NCI-H345 (cell line): ENCODE measurements at places on chromosomes 16 and 17.
A peak's percentile ranks its signal among the peaks of the same experiment; 100 is the strongest.

GRCh38 chr16:89484923-89485679 is 5.3 kb downstream of the ANKRD11 start:
- DNase-seq = no peak

- DNase-seq = peak; percentile 84
Observed at GRCh38 chr17:64343833-64344637, 46.6 kb downstream of the PECAM1 start.

GRCh38 chr17:63514974-63515373 is 8.2 kb upstream of the KCNH6 start:
- no peak for DNase-seq

DNA sequence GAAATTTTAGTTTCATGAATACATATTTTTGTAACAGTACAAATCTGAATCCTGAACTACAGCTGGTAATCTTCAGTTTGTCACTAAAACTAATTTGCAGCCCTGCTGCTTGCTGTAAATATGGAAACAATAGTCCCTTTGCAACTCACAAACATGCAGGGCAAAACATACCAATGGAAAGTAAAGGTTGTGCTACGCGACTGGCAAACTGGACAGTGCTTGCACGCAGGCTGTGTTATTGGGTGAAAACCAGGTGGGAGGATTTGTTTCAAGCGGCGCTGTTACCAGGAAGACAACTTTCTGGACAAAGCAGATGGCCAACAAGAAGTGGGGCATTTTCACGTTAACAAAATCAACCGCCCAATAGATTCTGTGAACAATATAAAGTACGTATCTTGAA is 93.5 kb downstream of the CDYL2 start:
- DNase-seq = no peak

GRCh38 chr16:2785101-2785991 is 2.0 kb downstream of the PRSS33 start:
- no peak for DNase-seq

DNA sequence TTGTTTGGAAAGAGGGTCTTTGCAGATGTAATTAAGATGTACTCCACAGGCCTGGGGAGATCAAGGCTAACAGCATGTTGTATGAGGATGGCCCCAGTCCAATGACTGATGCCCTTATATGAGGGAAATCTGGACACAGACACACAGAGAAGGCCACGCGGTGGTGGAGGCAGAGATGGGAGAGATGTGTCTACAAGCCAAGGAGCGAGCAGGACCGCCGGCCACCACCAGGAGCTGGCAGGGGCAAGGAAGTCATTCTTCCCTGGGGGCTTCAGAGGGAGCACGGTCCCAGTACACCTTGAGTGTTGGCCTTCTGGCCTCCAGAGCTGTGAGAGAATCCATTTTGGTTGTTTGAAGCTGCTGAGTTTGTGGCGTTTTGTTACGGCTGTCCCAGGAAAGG is 14.7 kb downstream of the SOCS3 start:
- DNase-seq = no peak

DNA sequence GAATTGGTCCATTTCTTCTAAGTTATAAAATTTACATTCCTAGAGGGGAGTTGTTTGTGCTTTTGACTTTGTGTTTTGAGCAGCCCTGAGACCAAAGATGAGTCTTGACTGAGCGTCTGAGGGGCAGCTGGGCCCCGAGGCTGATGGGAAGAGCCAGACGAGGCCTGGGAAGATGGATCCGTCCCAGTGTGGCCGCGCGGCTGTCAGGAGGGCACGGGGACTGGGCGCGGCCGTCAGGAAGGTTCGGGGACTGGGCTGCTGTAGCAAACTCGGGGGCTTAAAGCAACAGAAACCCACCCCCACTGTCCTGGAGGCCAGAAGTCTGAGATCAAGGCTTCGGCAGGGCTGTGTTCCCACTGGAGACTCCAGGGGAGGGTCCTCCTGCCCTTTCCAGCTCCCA is 38.2 kb upstream of the GNG13 start:
- DNase-seq = no peak

- DNase-seq = no peak
Observed at GRCh38 chr17:1078831-1079561, 82.1 kb downstream of the TIMM22 start.

DNA sequence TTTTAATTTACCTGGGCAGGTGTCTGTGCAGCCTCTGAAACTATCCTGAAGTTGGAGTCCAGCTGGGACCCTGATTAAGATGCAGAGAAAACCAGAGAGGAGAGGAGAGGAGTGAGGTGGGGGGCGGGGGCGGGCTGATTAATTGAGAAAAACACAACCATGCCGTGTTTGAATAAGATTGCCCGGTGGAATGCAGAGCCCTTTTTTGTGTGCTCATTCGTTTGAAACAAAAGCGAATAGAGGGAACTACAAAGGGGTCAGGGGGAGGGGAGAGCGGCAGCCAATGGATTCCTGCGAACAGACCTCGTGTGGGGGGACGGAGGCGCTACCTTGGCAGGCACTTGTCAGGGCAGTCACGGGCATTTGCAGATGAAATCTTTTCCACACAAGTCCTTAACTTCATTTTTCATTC is 355.8 kb downstream of the SOX9 start:
- no peak for DNase-seq

GRCh38 chr17:51016099-51016498 is 104.6 kb downstream of the SPAG9 start:
- DNase-seq = no peak

DNA sequence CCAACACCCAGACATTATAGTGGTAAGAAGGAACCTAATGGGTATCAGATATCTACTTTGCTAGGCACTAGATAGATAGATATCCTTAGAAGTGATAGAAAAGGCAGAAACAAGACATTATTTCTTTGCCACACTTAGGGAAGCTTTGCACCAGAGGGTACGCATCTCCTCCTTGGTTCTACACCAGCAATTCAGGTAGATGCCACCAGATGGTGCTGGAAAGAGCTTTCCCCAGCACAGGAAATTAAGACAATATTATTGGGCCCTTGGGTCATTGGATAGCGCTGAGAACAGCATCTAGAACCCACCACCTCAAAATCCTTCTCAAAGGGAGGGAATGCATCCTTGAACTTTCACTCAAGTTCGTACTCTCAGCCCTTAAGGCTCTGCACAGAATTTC is 173.8 kb upstream of the CCL2 start:
- no peak for DNase-seq

DNA sequence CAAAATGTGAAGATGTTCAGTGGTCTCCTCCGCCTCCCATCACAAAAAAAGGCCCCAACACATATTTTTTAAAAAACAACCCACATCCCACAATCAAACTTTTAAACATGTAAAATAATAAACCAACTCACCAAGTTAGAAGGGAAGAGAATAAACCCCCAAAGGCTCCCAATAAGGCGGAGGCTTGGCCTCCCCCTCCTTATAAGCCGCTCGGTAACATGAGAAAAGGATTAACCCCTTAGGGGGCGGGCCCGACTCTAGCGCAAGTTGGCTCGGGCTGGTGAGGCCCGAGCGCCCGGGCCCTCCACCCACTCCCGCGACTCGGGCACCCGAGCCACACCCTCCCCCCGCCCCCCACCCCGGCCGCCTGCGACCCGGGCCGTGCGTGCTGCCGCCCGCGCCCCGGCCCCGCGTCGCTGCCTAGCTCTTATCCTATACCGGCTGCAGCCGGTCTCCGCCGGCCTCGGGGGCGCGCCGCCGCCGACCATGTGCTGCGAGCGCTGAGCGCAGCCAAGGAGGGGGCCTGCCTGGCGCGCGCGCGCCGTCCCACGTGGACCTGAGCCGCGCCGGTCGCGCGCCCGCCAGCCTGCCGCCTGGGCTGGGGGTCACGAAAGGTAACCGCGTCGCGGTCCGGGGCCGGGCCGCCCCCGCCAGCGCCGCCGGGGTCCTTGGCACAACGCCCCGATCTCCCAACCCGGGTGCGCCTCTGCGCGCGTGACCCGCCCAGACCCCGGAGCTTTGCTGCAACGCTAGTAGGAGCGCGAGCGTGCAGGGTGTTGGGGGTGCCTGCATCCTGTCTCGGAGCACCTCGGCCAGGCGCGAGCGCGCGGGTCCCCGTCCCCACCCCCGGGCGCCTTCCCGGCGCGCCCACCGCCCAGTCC is at the start of the genes ARSG and SLC16A6:
ARSG (plus strand) TSS at position 541 of the 881 bp plus-strand sequence. CDS start 15,999 bp downstream, outside the sequence.
SLC16A6 (minus strand) TSS at position 173 of the 881 bp plus-strand sequence. CDS start 12,807 bp downstream, outside the sequence.
- DNase-seq = peak; percentile 77

DNA sequence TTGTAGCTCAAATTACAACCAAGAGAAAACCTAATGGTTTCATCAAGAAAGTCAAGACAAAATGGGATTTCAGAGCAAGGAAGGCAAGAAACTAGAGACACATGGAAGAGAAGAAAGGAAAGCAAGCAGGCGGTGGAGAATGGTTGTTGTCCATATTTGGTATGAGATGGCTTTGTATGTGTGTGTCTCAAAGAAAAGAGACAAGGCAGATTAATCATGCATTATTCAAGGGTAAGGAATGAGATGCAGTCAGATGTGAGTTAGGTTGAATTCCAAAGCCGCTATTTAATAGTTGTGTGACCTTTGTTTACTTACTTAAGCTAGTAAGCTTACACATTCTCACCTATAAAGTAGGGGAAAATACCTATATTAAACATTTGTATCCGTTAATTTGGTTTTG is 1029.6 kb downstream of the CDH11 start:
- no peak for DNase-seq

DNA sequence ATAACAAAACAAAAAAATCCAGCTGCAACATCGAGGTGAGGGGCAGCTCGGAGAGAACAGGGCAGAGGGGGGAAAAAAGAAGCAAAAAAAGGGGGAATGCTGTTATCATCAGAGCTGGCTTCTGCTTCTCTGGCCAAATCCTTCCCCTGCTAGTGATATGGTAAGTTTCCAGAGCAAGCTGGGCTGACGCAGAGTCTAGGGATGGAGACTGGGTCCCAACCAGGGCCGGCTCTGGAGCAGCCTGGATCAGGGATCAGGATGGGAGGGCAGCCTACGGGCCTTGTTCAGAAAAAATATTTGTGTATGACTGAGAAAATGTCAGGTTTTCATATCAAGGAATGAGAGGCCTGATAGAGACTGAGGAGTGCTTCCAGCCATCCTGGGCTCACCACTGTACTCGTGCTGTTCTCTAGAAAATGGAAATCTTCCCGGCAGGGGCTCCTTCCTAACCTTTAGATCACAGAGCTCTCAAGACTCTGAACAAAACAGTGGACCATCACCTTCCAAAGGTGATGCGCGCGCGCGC is 726 bp upstream of the C1QTNF1 start:
- DNase-seq = no peak

GRCh38 chr16:73033271-73033998 is 14.5 kb downstream of the ZFHX3 start:
- DNase-seq = no peak

DNA sequence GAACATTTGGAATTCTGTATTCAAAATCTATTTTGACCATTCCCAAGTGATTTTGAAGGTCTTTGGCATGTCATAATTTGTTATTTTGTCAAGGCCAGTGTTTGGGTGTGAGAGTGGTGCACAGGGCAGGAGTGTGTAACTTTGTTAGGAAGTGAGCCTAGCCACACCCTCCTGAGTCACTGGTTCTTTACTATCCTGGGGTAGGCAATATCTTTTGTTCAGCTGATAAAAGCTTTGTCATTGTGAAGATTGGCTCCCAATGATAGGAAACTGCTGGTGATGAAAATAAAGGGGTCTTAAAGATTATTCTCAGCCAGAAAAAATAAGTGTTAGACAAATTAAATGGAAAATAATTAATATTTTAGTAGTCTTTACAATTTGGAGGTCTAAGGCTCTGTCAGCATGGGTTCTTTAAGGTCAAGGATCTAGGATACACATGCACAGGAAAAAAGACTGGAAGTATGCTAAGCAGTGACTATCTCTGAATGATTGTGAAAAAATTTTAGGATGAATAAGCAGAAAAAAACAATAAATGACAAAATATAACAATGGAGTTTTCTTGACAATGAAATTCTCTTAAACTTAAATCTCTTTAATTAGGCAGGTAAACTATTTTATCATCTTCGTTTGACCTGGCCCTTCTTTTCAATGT is 5.1 kb downstream of the UBN1 start:
- DNase-seq = no peak

DNA sequence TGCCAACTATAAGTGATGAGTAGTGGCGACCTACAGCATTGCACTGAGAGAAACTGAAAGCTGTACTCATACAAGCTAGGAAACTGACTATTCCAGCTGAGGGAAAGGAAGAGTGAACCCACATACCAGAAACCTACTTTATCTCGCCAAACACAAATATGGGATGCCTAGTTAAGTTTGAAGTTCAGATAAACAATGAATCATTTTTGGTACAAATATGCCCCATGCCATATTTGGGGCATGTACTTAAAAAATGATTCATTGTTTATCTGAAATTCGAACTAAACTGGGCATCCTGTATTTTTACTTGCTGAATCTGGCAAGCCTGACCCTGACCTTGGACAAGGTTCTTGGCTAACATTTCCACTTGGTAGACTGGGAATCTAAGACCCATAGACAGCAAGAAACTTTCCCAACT is 527.8 kb upstream of the PSMD7 start:
- DNase-seq = no peak

DNA sequence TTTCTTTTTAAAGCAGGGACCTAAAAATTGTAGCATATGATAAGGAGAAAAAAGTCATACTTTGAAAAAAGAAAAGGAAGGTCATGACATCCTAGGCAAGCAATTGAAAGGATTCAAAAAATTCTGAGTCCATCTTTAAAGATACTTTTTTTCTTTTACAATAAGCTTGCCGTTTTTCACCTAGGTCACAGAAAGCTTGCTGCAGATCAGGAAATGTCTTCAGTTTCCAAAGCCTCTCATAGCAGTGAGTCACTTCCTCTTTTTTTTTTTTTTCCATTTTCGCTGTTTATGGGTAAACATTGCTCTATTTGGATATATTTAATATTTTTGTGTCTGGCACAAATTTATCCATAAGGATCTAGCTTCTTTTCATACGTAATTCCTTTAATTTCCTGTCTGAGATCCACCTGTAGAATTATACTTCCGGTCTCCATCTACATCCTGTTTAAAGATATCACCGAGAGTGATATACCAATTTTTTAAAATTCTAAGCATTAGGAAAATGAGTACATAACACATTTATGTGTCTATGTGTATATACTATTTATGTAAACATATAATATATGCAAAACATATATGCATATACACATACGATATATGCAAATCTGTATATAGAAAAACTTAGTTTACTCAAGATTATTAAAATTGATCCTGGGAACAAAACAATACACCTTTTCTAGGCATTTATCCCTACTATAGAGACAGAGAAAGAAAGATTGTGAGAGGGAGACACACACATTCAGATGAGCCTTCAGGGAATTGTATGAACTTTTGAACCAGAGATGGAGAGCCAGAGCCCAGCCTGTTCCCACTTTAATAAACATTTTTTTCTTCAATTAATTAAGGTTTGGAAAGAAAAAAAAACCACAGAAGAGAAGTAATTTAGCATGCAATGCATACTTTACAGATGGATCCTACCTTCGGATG is 134.4 kb downstream of the SKAP1 start:
- DNase-seq = no peak

GRCh38 chr17:45785480-45786193 is 1.5 kb downstream of the CRHR1 start:
- DNase-seq = no peak

GRCh38 chr16:49521734-49522325 is 148.2 kb downstream of the C16orf78 start:
- no peak for DNase-seq

DNA sequence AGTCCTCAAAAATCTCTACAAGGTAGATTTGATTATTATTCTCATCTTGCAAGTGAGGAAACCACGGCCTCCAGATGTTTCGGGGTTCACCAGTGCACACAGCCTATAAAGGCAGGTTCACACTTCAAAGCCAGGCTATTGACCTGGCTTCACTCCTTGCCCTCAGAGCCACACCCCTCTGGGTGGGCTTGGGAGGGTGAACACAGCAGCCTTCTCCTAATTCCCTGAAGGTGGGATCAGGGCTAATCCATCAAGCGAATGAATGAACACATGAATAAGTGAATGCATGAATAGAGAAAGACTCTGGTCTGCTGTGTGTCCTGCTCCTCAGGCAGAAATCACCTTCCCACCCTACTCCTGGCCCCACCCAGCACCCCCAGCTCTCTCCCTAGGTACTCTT is 139.0 kb downstream of the CYLD start:
- no peak for DNase-seq

- DNase-seq = no peak
Observed at GRCh38 chr17:31389657-31390381, 1.7 kb upstream of the RAB11FIP4 start.
